ENCODE measurements at places on chromosomes 12 and 14.
A peak's percentile ranks its signal among the peaks of the same experiment; 100 is the strongest.

DNA sequence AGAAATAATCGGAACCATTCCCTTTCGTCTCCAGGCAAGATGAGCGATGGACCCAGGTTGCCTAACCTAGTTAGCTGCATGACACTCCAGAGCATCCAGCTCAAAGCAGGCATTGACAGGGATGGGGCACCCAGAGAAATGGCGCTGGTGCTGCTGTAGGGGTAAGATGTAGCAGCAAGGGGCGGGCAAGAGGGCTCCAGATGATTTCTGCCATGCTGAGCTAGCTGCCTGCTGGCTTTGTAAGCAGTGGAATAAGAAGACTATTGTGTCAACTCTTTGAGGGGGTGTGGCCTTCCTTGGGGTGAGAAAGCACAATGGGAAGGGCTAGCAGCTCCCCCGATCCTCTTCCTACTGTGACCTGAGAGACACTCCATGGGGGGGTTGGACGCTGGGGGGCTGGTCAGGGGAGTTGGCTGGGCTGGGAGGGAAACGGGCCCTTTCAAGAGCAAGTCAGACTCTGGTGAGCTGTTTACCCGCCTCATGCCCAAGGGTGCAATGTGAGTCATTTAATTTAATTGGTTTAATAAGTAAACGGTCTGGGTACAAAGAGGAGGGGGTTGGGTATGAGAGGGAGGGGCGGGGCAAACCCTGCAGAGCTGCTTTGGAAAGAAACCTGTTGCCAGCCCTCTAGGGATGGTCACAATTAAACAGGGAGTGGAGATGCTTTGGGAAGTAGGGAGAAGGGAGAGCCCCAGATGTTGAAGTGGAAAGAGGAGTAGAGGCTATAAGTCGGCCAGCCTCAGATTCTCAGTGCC lies 50.5 kb downstream of the B4GALNT3 start:
- DNase-seq = no peak

- peak; percentile 22 for DNase-seq
Measured at GRCh38 chr12:67415473-67415872, 146.3 kb downstream of the CAND1 start.

DNA sequence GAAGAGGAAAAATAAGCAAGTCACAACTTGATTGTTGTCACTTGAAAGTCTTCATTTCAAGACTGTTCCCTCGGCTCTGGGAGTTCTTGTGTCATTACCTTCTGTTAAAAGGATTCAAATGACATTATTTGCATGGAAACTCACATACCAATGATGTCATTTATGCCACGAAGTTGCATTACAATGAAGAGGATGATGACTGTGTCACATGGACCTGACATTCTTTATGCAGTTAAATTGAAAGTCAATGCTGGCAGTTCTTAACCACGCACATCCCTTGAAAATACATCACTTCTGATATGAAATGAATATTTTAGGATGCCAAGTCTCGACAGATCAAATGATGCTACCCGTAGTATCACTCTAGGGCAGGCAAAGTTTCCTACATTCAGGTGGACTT lies 1069.5 kb downstream of the VRK1 start:
- no peak for DNase-seq

DNA sequence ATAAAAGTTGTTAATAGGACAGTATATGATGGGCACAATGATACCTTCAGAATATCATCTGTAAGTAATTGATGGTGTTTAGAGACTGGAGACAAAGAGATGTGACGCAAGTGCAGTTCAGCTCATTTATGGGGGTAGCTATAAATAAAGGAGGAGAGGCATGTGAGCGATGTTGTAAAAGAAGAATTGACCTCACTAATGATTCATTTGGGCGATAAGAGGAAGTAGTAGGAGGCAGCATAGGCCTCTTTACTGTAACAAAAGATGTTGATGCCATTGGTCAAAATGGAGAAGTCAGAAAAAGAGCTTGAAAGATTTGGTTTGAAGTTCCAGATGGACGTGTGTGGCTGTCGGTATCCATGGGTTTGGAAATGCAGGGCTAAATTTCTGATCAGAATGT lies 70.0 kb downstream of the FLRT2 start:
- no peak for DNase-seq

DNA sequence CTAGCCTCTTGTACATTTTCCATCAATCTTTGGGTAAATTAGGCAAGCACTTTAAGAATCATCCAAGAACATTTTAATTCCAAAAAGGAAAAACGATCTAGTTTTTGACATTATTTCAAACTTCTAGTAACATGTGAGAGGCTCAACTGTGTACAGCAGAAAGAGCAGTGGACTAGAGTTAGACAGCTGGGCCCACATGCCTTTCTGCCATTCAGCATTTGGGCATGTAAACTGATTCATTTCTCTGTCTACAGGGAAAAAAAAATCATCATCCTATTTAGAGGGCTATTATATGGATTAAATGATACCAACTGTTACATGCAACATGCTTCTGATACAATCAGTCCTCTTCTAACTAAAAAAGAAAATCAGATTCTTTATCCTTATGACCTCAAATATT lies 17.7 kb downstream of the ATP2B1 start:
- no peak for DNase-seq

DNA sequence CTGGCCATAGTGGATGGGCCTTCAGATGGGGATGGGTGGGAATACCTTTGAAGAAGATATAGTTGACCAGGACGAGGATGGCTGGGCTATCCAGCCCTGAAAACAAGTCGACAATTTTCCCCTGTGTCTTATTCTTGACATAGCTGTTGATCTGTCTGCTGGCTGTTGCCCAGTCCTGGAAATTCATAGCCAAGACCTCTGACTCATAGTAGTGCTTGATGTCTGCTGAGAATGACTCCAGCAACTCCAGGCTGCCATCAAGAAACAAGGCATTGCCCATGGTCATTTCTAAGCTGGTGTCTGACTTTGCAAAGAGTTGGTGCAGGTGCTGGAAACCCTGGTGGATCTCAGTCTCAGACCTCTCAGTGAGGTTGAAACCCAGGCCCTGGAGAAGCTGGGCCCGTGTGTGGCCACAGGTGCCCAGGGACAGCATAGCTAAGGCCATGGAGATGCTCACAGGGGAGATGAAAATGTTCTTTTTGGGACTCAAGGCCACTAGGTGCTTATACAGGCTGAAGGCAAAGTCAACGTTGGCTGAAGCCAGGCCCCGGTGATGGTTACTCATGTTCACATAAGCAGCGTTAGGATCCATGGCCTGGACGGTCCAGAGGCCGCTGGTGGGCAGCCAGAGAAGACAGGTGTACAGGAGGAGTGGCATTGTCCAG lies 9.0 kb downstream of the SERPINA6 start:
- DNase-seq = no peak

GRCh38 chr12:82504409-82504808 lies 146.1 kb downstream of the METTL25 start:
- no peak for DNase-seq

- no peak for DNase-seq
Measured at GRCh38 chr12:58413794-58414193, 472.4 kb downstream of the ATP23 start.

- DNase-seq = no peak
Measured at GRCh38 chr14:91606851-91607250, 96.7 kb upstream of the PPP4R3A start.

DNA sequence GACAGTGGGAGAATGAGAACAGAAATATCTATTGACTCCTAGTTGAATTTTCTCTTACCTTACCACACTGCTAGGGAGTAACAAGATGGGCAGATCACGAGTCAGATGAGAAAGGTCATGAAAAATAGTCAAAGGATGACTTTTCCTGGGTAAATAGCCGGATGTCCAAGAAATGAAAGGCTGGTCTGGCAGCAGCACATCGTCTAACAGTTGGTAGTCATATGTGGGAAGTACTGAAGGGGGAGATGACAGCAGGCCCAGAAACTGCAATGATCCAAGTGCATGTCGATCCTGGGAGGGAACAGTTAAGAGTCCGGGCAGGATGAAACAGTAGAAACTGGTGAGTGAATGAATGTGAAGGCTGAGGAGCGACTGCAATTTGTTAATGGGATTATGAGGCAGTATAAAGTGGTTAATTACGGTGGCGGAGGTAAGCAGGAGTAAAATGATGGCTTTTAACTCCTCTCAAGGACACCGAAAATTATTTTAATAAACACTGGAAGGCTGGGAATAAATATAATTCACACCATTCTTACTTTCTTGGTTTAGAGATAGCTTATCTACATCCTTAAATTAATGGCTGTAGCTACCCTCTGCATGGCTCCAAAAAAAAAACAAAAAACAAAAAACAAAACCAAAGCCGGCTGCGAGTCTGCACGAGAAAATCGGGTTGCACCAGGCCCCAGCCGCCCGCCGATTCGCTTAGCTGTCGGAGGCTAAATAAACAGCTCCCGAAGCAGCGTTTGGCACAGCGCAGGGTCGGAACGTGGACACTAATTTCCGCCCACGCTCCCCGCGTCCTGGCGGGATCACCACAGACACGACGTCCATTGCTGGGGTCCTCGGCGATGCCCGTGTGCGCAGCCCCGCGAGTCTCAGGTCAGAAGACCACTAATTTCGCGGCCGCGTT lies 1.0 kb upstream of the ERC1 start:
- no peak for DNase-seq

- no peak for DNase-seq
Measured at GRCh38 chr12:3771853-3772252, 18.9 kb upstream of the CRACR2A start.

DNA sequence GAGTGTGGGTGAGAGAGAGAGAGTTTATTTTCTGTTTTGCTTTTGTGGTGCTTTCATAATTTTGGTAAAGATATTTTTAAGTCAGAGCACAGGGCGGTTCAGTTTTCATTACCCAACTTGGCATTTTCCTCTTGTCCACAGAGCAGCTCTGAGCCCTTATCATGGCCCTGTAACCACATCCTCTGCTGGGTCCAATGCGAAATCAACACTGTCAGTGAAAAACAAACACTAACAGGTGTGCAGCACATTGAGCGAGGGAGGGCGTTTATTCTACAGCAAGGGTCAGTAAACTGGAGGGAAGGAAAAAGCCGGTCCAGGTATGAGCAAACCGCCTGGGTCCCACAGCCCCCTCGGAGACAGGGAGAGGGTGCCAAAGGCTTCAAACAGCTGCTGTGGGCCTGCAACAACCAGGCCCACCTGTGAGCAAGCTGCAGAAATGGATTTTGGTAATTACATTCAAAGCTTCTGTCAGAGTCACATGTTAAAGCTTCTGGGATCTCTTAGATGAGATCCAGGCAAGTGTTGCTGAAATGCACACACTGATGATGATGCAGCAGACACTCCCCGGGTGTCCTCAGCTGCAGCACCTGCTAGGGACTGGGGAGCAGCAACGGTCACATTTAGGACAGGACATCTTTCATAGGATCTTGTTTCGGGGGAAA lies 132.7 kb upstream of the DYRK2 start:
- no peak for DNase-seq

GRCh38 chr14:79699206-79699605 lies 512.1 kb downstream of the DIO2 start:
- no peak for DNase-seq

DNA sequence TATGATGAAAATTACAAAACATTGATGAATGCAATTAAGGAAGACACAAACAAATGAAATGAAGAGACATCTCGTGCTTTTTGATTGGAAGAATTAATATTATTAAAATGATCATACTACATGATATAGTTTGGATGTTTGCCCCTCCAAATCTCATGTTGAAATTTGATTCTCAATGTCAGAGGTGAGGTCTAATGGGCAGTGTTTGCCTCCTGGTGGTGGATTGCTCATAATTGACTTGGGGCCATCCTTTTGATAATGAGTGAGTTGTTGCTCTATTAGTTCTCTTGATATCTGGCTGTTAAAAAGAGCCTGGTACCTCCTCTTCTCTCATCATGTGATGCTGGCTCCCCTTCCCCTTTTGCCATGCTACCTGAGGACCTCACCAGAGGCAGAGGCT lies 56.7 kb downstream of the CD163L1 start:
- no peak for DNase-seq

DNA sequence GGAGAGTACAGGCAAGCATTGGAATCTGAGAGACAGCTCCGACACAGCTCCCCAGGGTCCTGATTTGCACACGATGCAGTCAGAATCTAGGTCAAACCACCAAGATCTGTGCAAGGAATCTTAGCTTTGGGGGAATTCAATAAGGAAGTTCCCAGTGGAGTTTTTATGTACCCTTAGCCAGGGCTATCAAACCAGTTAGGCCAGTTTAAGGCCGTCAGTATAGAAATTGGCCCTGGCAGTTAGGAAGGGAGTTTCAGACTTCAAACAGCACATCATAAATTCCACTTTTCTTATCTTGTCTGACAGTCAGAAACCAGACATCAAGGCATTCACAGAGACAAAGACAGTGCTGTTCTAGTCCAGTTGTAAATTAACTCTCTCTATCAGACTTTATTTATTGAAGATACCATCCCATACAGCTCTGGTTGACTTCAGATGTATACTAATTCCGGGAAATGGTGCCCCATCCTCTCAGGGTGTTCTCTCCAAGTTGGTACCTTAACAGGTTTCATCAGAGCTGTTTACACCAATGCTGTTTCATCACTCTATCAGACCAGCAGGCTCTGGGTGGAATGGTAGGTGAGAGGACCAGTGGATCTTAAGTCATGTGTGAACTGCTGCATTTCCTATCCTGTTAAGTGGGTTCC lies 157.5 kb upstream of the ATF7IP start:
- DNase-seq = peak; percentile 55

DNA sequence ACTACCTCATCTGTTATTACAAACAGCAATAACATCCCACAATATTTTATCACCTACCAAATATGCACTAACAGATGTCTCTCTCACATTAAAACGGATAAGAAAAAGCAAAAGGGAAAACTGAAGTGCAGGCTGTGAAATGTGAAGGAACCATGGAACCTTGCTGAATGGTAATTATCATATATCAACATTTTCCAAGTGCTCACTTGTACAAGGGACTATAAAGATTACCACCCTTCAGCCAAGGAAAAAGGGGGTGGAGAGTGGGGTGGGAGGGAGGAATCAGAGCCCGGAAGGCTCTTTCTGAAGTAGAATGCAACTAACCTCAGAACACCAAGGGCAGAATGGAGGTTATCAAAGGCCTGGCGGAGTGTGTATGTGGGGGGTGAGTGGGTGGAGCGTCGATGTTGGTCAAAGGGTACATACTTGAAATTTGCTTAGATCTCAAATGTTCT lies 1.2 kb downstream of the SNX6 start:
- DNase-seq = no peak

GRCh38 chr14:90159146-90159545 lies 97.2 kb upstream of the PSMC1 start:
- no peak for DNase-seq

DNA sequence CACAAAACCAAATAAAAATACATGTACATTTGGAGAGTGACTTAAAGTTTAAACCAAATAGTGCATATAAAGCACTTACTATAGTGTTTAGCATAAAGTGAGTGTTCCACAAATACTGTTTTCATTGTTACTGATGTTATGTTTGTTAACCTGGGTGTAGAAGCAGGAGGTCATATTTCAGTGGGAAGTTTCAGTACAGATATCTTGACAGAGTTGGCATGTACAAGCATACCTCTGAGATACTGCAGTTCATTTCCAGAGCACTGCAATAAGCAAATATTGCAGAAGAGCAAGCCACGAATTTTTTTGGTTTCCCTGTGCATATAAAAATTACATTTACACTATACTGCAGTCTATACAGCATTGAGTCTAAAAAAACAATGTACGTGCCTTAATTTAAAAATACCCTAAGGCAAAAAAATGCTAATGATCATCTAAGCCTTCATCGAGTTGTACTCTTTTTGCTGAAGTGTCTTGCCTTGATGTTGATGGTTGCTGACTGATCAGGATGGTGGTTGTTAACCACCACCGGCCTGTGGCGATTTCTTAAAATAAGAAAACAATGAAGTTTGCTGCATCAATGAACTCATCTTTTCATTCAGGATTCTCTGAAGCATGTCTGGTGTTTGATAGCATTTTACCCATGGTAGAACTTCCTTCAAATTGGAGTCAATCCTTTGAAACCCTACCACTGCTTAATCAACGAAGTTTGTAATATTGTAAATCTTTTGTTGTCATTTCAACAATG lies 361.1 kb upstream of the RPL10L start:
- no peak for DNase-seq

GRCh38 chr12:19741132-19741489 lies 301.8 kb downstream of the AEBP2 start:
- no peak for DNase-seq

Data from HCT116 (cell line).